ENCODE measurements at places on chromosomes 16 and 17.

DNA sequence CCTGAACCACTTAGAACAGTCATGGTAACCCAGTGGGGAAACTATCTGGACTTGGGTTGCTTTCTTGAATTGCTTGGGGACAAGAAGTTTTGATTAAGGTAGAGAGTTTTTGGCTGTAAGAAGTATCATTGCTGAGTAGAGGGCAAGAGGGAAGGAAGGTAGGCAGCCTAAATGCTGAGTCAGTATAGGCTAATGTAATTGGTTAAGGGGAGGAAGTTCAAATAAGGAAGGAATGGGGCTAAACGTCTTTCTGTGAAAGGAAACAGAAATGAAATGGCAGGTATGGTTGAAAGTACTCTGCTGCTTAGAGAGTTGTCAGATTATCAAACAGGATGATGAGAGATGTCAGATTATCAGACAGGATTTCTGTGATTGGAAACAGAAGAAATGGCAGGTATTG, 20.3 kb downstream of the KPNB1 start:
- no peak for DNase-seq

DNA sequence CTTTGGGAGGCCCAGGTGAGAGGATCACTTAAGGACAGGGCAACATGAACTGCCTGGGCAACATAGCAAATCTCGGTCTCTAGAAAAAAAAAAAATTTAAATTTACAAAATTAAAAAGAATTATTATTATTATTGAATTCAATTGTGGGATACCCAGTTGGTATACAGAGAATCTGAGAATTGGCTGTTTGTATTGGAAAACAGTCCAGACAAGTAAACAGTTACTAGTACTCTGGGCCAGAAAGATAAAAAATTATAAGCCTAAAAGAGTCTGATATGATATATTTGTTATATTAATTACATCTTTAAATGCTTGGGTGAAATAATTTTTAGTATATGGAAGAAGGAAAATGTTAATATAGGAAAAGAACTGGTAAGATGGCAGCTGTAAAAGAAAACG, 15.0 kb downstream of the CCDC47 start:
- DNase-seq = no peak

DNA sequence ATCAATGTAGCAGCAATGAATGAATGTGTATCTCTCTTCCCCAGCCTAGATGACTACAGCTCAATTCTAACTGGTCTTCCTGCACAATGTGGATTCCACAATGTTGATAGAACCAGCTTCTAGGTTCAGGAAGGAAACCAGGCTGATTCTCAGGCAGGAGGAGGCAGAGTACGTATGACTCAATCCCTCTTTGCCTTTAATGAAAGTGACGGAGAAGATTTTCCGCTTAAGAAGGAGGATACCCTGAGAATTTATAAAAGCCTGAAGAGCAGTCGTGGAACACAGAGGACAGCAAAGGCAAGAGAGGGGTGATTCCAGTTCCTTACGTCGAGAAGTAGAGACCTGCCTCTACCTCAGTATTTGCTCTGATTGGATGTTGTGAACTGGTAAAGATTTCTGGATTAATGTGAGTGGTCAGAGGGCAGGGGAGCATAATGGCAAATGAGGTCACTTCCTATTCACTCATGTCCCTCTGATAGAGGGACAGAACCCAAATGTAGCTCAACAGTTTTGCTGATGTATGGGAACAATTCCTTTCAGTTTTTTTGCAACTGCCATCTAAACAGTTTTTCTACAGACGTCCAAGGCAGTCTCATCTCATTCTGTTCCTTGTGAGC, 15.0 kb upstream of the SLC16A11 start:
- no peak for DNase-seq

DNA sequence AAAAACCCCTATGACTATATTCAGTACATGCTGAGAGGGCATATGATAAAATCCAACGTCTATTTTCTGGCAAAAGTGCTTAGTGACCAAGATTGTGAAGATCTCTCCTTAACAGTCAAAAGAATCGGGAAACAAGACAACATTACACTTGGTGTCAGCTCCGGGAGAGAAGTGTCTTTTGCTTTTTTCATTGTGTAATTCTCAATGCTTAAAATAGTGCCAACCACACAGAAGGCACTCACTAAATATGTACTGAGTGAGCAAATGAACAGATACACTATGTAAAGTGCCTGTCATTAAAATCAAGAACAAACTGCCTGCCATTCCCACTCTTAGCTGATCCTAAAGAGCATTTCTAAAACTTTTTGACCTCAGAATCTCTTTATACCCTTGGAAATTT, 34.1 kb downstream of the VPS53 start:
- DNase-seq = no peak

GRCh38 chr16:75550211-75550662, 5.8 kb downstream of the TMEM231 start:
- no peak for DNase-seq
